ENCODE measurements at places on chromosomes 2 and 18.

- no peak for DNase-seq
These were observed 47.2 kb downstream of the TMEM178A start for GRCh38 chr2:39712953-39713352.

GRCh38 chr2:121237336-121237979, 47.5 kb downstream of the TFCP2L1 start:
- no peak for DNase-seq

DNA sequence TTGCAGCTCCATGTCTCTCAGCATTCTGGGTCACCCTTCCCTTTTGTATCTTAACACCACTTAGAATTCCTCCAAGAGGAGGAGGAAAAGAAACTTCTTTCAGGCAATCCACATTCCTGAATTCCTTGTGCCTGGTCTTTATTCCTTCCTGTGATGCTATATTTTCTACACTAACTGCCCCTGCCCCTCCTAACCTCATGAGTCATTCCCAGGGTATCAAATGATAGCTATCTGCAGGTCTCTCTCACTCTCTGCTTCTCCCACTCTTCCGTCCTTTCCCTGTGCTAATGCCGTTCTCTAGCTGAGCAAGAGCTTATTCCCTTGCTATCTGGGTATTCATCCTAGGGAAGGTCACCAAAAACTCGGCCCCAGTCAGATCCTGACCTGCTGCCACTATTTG, 395.0 kb upstream of the TCF4 start:
- peak; percentile 47 for DNase-seq

GRCh38 chr2:97999536-97999935, 3.8 kb upstream of the TMEM131 start:
- DNase-seq = no peak

GRCh38 chr2:78993518-78994148, 31.9 kb upstream of the REG3G start:
- no peak for DNase-seq

DNA sequence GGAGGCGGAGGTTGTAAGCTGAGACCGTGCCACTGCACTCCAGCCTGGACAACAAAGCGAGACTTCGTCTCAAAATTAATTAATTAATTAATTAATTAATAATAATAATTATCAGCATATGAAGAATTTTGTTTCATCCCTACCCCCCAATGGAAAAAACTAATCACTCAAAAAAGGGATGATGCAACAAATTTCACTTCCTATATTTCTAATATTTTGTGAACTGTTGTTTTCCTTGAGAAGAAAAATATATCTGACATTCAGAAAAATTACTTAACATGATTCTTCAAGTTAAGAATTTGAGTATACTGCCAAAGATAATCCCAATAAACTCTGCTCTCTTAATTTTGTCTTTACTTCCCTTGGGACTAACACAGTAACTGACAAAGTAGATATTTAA, 28.1 kb downstream of the EXOC6B start:
- DNase-seq = no peak

DNA sequence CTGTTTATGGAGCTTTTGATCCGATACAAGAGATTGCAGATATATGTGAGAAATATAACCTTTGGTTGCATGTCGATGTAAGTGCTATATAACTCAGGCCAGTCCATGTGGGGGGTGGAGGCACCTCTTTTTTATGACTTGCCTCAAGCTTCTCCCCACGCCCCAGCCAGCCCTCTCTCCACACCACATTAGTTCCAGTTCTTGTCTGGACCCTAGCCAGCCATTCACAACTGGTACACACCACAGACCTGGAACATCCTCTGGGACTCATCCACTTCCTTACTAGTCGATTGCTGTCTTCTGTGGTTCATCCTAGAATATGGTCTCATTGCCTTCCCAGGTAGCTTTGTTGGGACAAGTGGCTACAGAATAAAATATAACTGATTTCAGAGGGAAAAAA, 31.0 kb downstream of the GAD1 start:
- DNase-seq = peak; percentile 34

GRCh38 chr2:145090841-145091761, 571.2 kb upstream of the ZEB2 start:
- peak; percentile 50 for DNase-seq

- no peak for DNase-seq
These were observed 18.7 kb upstream of the NABP1 start for GRCh38 chr2:191659198-191659597.

DNA sequence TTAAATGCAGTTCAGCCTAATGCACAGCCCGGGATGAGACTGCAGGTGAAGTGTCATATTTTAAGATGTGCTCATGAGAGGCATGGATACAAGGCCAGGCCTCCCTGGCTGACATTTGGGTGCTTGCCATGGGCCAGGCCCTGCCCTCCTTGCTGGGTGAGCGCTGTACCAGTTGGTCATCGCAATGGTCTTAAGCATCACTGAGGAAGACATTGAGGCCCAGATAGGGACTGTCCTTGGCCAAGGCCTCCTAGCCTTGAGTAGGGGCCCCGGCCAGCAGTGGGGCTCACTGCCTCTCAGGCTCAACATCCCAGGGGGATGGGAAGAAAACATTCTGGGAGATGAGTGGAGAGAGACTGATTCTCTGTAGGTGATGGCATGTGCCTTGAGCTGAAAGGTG, 184.3 kb downstream of the SH3RF3 start:
- no peak for DNase-seq

DNA sequence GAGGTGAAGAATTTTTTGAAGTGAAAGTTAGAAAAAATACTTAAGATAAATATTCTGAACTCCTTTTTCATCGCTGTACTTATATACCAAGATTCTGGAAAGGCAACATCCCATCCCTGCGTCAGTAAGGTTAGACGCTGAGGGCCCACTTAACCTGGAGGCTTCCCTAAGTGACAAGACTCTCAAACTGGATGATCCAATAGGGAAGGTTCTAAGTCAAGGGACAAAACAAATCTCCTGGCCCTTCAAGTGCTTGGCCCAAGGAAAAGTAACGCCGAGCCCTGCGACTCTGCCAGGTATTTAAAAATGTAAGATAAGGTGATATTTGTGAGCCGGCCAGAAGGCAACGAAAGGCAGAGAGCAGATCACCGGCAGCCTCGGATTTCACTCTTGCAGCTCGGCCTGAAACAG, 1.3 kb downstream of the STK39 start:
- DNase-seq = no peak

GRCh38 chr2:128214866-128215460, 103.7 kb downstream of the HS6ST1 start:
- no peak for DNase-seq

DNA sequence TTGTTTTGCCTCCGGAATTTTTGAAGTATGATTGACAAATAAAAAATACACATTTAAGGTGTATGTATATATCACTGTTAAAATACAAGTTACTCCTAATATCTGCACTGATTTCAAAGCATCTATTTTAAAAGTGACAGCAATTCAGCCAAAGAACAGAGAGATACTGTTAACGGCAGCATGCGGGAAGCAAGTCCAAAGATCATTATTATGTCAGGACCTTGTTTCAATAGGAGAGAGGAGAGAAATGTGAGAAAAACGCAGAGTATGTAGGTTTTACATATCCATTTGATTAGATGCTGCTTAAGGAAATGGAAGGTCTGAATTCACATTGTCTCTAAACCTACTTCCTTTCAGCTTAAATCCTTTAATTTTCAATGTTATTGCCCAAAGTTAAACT, 545.5 kb upstream of the SLC8A1 start:
- no peak for DNase-seq

DNA sequence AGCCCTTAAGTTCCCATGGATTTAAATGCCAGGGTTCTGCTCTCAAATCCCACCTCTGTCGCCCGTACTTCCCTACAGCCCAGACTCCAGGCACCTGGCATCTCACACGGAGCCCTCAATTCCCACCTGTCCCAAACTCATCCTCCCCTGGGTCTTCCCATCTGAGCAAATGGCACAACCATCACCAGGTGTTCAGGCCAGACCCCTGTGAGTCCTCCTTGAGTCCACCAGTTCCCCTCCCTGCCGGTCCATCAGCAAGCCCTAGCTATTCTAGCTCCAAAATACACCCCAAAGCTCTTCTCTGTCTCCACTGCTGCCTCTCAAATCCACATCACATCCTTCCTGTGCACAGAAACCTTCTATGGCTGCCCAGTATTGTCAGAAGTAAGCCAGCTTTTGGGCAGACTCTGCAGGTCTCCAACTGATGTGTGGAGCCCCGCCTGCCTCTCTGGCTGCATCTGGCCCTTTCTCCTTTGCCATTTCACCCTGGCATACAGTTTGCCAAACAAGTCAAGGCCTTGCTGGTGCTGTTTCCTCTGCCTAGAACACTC, 67.7 kb downstream of the DNMT3A start:
- no peak for DNase-seq

DNA sequence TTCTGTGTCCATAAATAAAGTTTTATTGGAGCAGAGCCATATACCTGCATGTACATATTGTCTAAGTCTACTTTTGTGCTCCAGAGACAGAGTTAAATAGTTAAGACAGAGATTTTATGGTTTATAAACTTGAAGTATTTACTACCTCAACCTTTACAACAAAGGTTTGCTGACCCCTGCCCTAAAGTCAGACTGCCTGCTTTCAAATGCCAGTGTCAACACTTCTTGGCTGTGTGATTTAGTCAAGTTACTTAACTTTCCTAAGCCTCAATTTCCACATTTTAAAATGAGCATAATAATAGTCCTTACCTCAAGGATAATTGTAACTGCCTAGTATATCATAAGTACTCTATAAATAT, 44.4 kb upstream of the ITPRID2 start:
- DNase-seq = no peak

DNA sequence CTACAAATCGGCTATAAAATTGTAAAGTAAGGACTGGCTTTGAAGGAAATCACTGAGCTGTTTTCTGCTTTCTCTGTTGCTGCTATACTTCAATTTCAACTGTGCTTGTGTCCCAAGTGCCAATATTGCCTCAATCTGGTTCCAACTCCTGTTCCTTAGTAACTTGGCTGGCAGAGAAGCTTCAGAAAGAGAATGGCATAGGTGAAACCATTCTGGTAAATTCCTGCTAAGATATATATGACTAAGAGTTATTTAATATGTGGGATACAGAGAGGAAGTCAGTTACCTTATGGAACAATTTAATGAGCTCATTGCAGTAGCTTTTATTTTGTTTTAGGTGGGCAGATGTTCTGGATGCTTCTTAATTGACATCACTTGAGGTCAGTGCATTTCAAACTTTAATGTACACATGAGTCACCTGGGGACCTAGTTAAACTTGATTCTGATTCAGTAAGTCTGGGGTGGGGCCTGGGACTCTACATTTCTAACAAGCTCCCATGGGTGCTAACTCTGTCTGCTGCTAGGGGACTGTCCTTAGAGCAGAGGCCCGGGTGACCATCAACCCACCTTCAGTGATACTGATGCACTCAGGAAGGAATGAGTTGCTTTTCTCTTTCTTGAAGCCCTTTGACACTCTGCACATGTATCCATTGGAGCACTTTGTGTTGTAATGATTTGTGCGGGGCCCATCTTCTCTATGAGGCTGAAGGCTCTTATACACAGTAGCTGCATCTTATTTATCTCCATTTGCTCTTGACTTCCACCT, 47.6 kb downstream of the LIPG start:
- no peak for DNase-seq

DNA sequence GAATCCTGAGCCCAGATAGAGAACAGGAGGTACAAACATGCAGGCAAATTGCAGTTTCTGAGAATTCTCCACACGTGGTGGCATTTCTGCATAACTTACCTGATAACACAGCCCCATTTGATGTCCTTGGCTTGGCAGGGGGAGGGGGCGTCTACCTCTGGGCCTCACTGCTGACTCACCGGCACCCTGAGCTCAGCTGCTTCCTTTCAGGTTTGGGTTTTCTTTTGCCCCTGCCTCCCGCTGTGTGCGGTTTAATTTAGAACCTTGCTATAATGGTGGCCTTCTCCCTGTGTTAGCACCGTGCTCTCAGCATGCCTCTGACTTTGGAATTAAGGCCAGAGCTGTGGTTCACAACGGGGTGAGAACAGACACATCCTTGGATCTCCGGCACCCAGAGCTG, 4.4 kb downstream of the CTIF start:
- DNase-seq = peak; percentile 22

GRCh38 chr18:23981369-23981980, 33.1 kb upstream of the TTC39C start:
- peak; percentile 51 for DNase-seq

DNA sequence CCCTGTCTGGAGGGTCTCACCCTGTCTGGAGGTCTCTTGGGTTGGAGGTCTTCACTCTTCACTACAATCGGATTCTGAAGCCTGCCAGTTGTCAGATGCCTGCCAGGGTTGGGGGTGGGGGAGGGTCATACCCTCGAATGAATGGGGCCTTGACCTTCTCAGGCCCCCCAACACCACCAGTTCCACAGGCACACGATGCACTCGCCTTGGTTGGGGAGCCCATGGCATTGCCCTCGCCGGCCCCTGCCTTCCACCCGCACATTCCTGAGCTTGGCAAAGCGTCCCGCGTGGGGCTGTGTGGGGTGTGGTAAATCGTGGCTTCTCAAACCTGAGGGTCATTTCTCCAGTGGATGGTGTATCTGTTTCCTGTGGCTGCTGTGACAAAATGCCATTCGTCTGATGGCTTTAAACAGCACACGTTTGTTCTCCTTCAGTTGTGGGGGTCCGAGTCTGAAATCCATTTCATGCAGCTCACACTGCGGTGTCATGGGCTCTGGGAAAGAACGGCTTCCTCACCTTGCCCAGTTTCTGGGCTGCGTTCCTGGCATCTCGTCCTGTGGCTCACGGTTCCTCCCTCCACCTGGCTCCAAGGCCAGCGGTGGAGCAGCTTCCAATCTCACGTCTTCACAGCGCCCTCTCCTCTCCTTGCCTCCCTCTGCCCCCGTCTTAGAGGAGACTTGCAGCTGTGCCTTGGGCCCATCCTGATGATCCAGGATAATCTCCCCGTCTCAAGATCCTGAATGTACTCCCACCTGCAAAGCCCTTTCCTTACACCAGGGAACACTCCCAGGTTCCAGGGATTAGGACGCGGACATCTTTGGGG, 38.0 kb upstream of the HPCAL1 start:
- no peak for DNase-seq

DNA sequence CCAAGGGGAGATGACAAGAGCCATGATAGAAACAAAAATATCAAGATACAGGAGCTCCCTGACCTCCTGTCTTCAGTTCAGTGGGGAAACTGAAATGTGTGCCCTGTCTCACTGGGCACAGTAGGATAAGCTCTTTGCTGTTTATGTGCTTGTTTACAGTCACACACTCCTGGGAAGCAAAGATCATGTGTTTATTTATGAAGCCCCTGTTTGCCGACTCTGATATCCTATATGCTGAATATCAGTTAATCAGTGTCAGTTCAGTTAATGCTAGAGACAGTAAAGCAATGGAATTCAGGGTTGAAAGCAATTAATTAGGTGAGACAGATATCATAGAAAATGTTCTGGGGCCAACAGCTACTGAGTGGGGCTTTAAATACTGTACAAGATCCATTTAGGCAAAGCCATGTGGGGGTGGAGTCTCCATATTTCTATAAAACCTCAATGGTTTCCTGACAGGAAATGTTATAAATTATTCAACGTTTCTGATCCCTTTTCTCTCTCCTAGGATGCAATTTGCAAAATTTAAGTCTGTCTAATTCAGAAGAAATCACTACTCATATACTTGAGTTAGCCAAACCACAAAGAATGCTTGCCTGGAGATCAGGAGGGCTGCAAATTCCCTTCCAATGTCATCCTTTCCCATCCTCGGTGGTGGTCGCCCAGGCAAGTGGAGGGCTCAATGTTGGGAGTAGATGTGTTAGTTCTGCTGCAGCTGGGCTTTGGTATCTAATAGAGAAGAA, 551.3 kb downstream of the CMPK2 start:
- DNase-seq = no peak

- peak; percentile 9 for DNase-seq
These were observed 131.3 kb upstream of the ACAA2 start for GRCh38 chr18:49944663-49945062.

GRCh38 chr2:222102575-222103349, 196.0 kb downstream of the PAX3 start:
- no peak for DNase-seq

- DNase-seq = no peak
These were observed 154.7 kb downstream of the MBD2 start for GRCh38 chr18:54069729-54070128.

All from myocyte (in vitro differentiated cells).